ENCODE measurements at places on chromosomes 2 and 18. TPM values are rescaled to one million over a fixed set of nuclear protein-coding genes. Genes with fewer than 3 reads are reported as not detected.

RAX gene
- total RNA-seq: 0.40 TPM

ODC1 gene
- 147 TPM for total RNA-seq

SIGLEC15 gene
- total RNA-seq: 0.91 TPM

SCN9A gene
- total RNA-seq: 44.1 TPM

ZNF397 gene
- total RNA-seq: 32.9 TPM

CFAP53 gene
- total RNA-seq: 0.59 TPM

ABCB11 gene
- total RNA-seq: 1.2 TPM

SP5 gene
- 8.4 TPM for total RNA-seq

REG3G gene
- 52.0 TPM for total RNA-seq

SPR gene
- total RNA-seq: 91.5 TPM

SKOR2 gene
- total RNA-seq: 1.1 TPM

GNAL gene
- 4.2 TPM for total RNA-seq

TANC1 gene
- 33.5 TPM for total RNA-seq

ERMN gene
- not detected for total RNA-seq

TMEM163 gene
- total RNA-seq: 23.1 TPM

SLC5A7 gene
- not detected for total RNA-seq

CRYBA2 gene
- not detected for total RNA-seq

NEB gene
- 7.3 TPM for total RNA-seq

IL36G gene
- total RNA-seq: not detected

GCG gene
- 1.6 TPM for total RNA-seq

DSG1 gene
- 5.5 TPM for total RNA-seq

C1QL2 gene
- total RNA-seq: 1.4 TPM

RSAD2 gene
- total RNA-seq: 8.3 TPM

ZNG1B gene
- 25.0 TPM for total RNA-seq

RNF125 gene
- 1.2 TPM for total RNA-seq

CIB4 gene
- not detected for total RNA-seq

ASPRV1 gene
- total RNA-seq: 2.6 TPM

SLC35F6 gene
- total RNA-seq: 58.6 TPM

ZFP36L2 gene
- 256 TPM for total RNA-seq

SERPINB4 gene
- 1.1 TPM for total RNA-seq

COLEC12 gene
- 35.0 TPM for total RNA-seq
